LoVo (cell line): ENCODE measurements at places on chromosomes 5 and 9.

DNA sequence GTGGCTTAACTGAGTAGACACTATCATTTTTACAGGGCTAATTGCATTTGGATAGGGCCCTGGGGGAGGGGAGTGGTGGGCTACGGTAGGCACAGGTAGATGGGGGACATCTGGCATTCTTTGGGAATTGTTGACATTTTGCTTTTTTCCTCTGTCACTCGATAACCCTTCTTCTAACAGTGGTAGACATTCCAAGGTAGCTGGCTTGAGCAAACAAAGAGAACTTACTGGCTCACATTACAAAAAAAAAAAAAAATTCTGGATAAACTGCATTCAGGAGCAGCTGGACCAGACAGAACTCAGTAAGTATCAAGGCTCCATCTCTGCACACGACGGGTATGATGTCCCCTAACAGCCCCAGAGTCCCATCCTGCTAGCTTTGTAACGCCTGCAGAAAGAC is 585.2 kb downstream of the ZNF608 start:
- DNase-seq = no peak

- no peak for DNase-seq
Measured at GRCh38 chr9:94809778-94810177, 83.3 kb downstream of the AOPEP start.

DNA sequence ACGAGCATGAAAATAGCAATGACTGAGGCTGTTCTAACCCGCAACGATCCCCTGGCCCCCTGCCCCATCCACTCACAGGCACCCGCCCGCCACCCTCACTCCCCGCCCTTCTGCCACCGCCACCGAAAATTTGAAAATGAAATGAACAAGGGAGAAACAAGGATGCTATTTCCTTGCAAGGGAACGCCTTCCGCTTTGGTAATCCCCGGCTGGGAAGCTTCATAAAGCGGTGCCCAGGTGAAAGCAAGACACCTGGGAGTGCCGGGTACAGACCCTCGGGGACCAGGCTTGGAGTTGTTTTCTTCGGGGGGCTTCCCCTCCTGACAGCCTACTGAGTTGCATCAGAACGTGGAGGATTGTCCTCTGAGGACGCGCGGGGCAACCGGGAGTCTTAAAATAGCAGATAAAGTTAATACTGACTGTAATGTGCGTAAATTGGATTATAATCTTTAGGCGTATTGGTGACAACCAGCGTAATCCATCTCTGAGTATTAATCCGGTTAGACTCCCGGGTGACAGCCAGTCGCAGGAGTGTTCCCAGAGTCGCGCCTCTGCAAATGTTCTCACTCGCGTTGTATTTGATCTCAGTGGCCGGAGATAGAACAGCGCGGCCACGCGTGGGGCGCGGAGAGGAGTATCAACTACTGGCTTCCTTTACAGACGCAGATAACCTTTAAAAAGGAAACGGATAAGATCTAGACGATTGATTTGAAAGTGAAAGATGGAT is 885 bp upstream of the MLLT3 start:
- DNase-seq = peak; percentile 32

DNA sequence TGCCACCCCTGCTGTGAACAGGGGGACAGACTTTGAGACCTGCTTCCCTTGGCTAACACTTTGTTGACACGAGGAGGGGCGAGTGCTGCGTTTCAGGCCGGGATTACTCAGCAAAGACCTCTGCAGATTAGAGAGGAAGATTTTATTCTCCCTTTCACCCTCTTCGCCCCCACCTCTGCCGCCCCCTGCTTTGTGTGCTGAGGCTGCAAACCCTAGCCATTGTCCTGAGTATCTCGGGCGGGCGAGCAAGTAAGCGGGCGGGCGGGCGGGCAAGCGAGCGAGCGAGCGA is 6.0 kb downstream of the ISL1 start:
- no peak for DNase-seq

- no peak for DNase-seq
Measured at GRCh38 chr5:122114501-122114900, 14.8 kb upstream of the ZNF474 start.

- peak; percentile 84 for DNase-seq
Measured at GRCh38 chr9:106916466-106917235, 53.7 kb downstream of the ZNF462 start.

DNA sequence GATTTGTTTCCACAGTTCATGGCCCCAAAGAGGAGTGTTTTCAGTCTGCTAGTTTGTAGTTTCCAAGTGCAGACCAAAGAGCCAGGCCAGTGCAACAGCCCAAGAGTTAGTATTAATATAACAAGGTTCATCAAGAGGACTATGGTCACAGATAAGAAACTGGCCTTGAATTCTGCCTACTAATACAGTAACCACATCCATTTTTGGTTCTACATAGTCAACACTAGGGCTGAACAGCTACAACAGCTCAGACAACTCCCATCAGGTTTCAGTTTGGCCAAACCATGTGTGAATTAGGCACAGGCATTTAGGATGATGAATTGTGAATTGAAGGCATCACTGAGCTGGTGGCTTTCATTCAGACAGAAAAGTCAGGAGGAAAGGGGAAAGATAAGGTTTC is 13.8 kb upstream of the UBQLN1 start:
- no peak for DNase-seq

DNA sequence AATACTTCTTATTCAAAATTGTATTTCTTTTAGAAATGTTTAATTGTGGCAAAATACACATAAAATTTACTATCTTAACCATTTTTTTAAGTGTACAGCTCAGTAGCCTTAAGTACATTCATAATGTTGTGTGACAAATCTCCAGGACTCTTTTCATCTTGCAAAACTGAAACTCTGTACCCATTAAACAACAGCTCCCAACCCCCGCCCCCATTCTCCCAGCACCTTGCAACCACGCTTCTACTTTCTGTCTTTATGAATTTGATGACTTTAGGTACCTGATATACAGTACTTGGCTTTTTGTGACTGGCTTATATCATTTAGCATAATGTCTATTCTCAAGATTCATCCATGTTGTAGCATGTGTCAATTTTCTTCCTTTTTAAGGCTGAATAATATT is 2.8 kb upstream of the IL5 start:
- DNase-seq = no peak

DNA sequence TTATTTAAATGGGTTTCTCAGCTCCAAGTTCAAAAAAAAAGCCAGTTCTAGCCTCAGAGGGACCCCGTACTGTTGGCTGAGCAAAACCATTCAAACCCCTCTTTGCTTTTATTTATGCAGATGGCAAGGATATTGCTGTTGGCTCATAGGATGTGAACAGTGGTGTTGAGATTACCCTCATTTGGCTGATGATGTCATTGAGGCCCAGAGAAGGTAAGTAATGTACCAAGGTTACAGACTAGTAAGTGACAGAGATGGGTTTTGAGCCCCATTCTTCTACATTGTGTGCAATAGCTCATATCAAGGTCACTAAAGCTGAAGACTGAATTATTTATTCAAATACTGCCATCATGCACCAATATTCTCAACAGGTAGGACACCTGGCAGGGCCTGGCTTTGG is 122.2 kb upstream of the PCA3 start:
- DNase-seq = no peak

- no peak for DNase-seq
Measured at GRCh38 chr5:157221959-157222358, 41.3 kb downstream of the ITK start.

DNA sequence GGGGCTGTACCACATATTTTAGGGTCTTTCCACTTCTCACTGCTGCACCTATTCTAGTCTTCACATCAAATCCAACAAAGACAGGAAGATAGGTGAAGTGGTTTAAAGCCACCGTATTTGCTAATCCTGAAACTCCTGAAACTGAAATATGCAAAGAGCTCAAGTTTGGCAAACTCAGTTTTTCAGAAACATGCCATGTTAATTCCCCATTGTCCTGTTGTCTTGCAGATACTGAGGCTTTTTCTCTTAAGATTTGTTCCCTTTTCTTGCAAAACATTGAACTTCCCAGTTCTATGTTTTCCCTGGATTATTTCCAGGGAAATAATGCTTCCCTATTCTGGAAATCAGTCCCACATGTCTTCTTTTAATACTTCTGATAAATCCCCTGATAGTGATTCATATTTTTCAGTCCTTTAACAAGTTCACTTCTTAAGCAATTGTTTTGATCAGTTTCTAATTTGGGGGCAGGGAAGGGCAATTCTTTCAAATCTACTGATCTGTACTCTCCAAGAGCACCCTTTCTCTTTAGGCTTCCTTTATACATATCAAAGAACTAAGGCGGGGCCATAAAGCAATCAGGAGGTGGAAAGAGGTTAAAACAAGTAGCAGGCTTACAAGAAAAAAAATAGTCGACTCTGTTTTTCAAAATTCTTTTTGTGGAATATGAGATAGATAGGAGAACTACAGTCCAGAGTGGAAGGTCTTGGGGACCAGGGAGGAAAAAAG is 648.5 kb downstream of the BNC2 start:
- DNase-seq = no peak

- DNase-seq = no peak
Measured at GRCh38 chr9:38086496-38086895, 17.5 kb upstream of the SHB start.

DNA sequence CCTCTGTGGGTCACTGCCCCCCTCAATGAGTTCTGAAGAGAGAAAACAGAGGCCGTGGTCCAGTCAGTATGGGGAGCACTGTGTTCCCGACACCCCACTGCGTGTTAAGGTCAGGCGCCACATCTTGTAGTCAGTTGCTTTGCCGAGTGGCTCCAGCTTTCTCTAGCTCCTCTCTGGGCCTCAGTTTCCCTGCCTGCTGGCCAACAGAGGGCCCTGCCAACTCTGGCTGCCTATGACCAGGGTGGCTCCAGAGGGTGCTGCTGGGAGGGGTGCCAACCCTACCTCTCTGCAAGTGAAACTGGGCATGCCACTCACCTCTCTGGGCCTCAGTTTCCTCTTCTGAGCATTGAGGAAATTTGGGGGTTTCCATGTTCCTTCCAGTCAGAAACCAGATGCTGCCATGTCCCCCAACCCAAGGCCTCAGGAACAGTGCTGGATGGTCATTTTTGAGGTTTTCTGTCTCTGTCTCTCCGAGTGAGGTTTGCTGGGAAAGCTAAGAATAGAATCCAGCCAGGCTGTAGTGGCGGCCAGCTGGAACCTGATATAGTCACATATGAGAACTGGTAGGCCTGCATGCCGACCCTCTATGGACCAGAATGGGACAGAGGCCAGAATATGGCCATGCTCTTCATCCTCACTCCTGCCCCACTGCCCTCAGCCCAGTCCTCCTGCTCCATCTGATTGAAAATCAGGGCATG is 132.1 kb downstream of the PHF2 start:
- no peak for DNase-seq

GRCh38 chr9:99713838-99714306 is 107.8 kb upstream of the NR4A3 start:
- no peak for DNase-seq

GRCh38 chr9:87088192-87088591 is 140.9 kb upstream of the GAS1 start:
- no peak for DNase-seq

DNA sequence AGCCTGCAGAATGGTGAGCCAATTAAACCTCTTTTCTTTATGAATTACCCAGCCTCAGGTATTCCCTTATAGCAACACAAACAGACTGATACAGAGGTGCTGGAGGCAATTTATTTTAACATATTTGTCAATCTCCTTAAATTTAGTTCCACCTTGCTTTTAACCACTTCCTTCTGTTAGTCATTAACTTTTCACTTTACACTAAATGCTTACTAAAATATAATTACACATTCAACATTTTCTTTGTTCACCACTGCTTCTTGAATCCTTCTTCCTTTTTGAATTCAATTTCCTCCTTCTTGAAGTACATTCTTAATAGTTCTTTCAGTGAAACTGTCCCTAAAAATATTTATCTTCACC is 39.4 kb downstream of the LYRM7 start:
- DNase-seq = no peak

- DNase-seq = no peak
Measured at GRCh38 chr9:86707932-86708510, 239.3 kb downstream of the GAS1 start.

- DNase-seq = peak; percentile 8
Measured at GRCh38 chr5:161846746-161847145, 1.2 kb upstream of the GABRA1 start.

DNA sequence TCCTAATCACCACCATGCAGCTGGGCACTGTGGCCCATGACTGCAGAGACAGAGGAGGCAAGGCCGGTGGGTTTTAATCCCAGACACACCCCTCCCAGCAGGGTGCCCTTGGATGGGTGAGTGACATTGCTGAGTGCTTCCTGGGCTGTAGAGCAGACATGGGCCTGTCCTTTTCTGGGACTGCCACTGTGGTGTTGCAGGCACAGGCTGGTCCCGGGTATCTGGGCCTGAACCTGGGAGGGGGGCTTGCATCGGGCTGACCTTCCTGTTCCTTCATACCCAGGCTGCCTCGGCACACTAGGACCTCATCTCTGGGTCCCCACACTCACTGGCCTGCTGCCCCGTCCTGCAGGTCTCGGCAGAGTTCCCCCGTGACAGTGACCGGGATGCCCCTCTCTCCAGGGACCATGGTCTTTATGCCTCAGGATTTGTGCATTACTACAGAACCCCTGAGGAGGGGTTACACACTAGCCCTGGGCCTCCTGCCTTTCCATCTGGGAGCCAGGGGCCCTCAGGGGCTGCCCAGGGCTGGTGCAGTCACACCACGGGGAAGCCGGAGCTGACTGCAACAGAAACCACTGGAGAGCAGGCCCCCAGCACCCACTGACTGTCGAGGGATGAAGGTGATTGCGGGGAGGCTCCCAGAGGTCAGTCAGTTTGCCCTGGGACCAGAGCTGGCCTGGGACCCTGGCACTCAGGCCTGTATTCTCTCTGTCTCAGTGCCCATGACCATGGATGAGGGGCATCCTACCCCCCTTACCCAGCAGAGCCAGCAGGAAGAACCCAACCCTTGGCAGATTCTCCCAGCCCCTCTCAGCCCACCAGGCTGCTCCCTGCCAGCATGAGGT is 8.9 kb upstream of the SLC25A48 start:
- DNase-seq = no peak

DNA sequence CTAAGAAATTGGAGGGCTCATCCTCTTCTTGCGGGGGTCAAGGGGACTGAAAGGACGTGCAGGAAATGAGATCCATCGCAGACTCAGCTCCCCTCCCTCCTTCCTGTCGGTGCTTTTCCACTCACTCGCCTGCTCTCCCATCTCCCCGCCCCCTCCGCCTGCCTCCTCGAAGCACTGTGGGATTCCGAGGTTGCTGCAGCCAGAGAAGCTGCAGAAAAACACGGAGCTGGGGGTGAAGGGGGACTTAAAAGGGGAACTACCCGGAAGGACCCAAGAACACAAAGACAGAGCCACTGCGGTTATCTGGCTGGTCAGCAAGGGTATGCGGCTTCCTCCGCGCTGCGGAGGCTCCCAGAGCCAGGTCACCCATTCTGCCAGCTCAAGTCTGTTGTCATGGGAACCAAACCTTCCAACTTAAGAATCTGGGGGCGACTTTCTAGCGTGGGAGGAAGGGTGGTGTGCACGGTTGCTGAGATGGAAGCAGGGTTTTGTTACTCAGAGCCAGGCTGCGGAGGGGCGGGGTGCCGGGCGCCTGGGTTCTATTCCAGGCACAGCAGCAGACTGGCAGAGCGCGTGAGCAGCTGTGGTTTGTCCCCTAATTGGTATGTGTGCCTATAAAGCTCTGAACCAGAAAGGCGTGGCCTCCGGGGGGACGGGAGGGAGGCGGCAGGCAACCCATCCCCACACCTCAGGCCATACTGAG is 24.9 kb downstream of the PCDHGC5 start:
- no peak for DNase-seq
